Activated CD8-positive, alpha-beta memory T cell treated with anti-CD3 and anti-CD28 coated beads for 1 hour (primary cell): ENCODE measurements at places on chromosomes 3 and 15.

- DNase-seq: no peak
These were observed 304.0 kb downstream of the CACNA2D3 start for GRCh38 chr3:54426381-54426780.

GRCh38 chr3:186425788-186426730, 64.0 kb upstream of the DGKG start:
- DNase-seq: no peak

DNA sequence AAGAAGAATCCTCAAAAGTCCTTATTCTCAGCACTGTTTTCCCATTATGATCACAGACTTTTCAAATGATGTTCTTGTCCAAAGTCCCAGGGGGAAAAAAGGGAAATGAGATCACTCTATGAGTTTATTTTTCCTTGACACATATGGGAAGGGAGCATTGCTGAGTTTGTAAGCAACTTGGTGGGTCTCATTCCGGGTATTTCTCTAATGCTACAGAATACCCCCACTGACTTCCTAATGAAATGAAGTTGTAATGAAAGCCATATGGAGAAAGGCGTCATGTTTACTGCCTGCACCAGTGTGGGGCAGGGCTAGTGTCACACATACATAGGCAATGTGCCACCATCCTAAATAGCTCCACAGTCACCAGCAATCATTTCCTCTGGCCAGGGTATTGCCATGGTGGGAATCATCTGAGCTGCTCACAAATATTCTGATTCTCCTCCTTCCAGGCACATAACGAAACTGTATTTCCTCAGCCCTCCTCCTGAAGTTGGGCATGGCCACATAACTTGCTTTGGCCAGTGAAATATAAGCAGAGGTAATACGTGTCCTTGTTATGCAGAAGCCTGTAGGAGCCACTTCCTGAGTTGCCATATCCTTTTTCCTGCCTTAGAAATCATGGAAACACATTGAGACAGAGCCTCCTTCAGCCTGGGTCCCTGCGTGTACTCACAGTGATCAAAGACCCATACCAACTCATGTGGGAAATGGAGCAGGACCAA, 41.0 kb upstream of the C15orf61 start:
- no peak for DNase-seq

DNA sequence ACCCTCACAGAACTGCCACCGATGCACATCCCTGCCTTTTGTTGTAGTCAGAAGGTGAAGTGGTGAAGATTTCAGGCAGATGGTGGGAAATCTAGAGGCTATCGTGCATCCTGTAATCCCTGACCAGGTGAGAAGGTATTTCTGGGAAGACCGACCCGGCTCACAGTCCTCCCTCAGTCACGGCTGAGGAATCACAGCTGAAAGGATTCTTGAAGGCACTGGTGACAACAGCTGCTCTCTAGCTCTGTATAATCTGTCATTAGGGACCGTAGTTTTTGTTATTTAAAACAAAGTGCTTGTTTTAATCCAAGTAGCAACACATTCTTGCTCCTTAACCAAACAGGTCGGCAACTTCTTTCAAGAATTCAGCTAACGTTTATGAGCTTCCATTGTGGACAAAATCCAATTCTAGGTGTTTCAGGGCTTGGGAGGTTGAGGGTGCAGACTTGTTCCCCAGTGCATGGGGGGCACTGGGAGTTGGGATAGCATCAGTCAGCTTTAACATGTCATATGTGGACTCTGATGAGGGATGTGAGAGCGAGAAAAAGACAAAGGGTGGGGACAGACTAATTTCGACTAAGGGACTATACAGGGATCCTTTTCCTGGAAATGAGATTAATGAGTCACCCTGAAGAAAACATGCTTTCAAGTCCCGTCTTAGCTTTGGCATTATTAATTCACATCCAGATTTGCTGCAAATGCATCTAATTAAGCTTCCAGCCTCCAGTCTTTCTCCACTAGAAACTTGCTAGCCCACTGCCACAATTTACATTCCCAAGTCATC, 141.0 kb upstream of the RASGRP1 start:
- DNase-seq: no peak

DNA sequence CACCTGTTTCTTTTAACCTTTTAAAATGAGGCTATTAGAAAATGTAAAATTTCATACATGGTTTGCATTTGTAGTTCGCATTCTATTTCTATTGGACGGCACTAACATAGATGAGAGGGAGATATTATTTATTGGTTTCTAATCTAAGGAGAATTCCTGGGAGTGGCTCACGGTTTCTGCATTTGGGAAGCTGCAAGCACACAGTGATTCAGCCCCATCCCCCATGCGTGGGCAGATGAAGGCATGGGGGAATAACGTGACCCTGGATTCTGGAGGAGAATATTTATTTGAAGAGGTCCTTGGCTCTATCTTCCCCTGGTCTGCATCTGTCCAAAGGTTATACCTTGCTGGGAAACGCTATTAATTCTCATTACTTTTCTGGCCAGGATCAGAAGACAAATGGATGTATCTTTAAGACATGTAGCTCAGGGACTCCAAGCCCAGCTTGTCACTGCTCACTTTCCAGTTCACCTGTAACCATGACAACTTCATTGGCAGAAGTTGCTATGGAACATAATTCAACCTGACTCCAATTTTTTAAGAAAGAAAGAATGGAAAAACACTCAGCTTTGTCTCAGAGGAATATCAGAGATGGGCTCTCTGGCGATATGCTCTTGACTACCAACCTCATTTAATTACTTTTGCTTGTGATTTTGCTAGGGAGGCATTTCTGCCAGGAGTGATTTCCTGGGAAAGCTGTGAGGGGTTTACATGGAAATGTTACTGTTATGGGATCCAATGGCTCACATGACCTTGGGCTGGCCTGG, 27.2 kb upstream of the POMGNT2 start:
- DNase-seq: no peak

DNA sequence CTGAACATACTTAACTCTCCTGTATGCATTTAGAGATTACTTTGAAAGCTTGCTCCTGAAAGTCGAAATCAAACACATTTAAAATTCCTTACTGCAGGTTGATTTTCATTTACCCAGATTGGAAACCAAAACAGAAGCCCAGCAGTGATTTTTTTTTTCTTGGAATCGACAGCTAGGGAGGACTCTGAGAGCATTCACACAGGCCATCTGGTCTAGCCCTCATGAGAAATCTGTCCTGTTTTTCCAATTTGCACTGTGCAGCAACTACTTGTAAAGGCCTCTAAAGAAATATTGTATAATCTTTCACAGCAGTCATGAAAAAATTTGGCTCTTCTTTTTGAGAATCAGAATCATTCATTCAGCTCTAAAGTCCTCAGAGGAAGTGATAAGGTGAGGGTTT, 179.2 kb downstream of the KCNAB1 start:
- DNase-seq: no peak

GRCh38 chr15:58260725-58261267, 122.6 kb downstream of the AQP9 start:
- no peak for DNase-seq

- DNase-seq: no peak
These were observed 2.1 kb downstream of the FAN1 start for GRCh38 chr15:30905821-30906220.

GRCh38 chr15:63042877-63043334, 359 bp downstream of the TPM1 start:
- DNase-seq: no peak

GRCh38 chr3:71453822-71454511, 129.6 kb downstream of the FOXP1 start:
- no peak for DNase-seq

DNA sequence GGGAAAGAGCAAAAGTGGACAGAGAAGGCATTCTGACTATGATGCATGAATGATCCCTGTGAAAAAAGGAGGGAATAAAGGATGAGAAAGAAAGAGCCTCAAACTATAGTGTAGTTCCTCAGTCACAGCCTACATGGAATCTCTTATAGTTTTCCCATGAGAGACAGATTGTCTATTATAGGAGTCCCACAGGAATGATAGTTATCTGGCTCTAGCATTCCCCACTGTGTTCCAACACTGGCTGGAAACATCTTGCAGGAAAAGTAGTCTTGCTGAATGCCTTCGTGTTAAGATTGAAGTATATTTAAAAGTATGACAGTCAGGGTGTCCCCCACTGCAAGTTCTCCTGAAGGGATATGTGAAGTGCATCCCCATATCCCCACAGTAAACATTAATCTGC, 641.5 kb upstream of the NECTIN3 start:
- no peak for DNase-seq

GRCh38 chr3:171427771-171428320, 32.4 kb downstream of the TNIK start:
- DNase-seq: no peak

DNA sequence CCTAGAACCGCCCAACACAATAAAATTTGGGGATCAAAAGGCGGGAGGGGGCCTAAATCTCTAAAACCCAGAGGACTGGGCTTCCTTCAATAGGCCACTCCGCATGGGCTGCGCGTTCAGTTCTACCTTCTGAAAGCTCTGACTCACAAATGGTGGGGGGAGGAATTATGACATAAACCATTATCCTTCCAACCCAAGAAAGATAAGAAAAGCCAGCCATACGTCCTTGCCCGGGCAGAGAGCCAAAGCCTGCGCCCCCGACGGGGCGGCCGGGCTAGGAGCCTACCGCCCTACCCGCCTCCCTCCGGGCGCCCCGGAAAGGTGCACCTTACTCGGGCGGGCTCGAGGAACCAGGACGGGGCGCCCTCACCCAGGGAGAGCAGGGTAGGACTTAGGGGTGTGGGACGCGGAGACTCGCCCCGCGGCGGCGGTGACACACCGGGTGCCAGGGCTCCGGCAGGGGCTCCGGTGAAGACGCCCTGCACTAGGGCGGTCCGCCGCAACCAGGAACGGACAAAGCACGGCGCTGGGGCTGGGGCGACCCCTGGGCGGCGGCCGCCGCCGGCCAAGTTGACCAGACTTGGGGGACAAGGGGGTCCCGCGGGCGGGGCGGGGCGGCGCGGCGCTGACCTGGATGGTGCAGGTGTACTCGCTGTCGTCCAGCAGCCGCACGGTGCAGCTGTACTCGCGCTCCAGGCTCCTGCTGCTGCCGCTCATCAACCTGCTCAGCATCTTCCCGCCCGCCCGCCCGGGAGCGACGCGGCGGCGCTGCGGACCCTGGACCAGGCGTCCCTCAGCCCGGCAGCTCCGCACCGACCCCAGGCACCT, 534 bp downstream of the FRMD5 start:
- no peak for DNase-seq

DNA sequence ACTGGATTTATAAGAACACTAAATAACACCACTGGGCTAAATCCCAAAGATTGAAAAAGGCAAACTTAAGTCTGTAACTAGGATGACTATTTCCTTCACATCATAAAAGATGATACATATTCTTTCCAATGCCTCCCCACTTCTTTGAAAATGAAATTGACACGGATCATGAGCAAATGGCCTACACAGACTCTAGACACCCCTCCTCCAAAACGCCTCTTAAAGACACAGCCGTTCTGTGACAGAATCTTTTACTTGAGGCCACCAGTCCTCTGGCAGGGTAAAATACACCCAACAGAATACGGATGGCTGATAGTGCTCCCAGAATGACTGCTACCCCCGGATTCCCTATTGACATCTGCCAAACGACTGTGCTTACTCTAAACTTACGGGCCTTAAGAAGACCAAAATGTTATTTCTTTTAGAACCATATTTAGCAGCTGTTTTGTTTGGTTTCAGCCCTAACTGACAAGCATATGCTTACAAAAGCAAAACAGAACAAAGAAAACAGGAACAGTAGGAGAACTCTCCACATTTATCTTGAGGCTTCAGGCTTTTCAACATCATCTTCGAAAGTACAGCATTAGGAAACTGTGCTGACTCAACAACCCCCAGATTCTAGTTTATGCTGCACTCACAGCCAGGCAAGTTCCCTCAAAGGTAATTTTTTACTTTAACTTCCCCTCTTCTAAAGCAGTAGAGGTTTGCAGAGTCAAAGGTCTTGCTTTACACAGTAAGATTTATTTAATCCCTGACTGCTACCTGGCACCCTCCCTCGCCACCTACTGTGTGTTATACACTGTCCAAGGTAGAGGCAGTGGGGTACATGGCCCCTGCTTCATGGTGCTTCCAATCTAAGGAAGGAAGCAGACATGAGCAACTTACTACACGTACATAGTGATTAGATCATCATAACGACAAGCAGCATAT, 84.3 kb downstream of the TNIK start:
- no peak for DNase-seq

DNA sequence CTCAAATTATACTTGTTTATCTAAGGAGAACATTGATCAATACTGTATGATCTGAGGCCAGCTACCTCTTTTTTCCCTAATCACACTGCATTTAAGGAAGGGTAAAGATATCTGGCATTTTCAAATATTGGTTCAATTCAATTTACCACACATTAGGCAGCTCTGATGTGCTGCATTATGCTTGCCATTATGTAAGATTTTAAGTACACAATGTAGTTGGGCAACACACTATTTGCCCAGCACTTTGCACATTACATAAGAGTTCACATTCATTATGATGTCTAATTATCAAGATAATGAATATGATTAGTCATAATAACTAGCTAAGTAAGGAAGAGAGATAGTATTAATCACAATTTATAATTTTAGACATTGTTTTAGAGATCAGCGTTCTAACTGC, 196.3 kb downstream of the BCHE start:
- DNase-seq: no peak

- no peak for DNase-seq
These were observed 52.4 kb downstream of the PDZRN3 start for GRCh38 chr3:73572368-73572767.

GRCh38 chr15:68586274-68586961, 7.6 kb downstream of the CORO2B start:
- no peak for DNase-seq

DNA sequence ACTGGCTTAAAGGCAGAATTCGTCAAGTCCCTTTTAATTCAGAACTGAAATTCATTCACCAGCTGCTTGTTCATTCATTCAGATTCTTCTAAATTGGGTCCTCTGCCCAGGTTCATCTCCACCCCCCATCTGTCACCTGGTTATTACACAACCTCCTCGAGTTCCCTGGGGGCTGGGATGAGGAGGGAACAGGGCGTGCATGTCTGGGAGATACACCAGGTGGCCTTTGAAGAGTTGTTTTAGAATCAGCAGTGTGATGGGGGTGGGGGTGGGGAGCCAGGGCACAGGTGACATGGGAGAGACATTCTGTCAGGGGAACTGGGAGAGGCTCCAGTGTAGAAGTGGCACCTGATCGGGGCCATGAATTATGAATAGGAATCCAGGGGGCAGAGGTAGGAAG, 8.2 kb downstream of the SNX33 start:
- no peak for DNase-seq
